Activated naive CD4-positive, alpha-beta T cell (primary cell): ENCODE measurements at places on chromosomes 7 and 10.

DNA sequence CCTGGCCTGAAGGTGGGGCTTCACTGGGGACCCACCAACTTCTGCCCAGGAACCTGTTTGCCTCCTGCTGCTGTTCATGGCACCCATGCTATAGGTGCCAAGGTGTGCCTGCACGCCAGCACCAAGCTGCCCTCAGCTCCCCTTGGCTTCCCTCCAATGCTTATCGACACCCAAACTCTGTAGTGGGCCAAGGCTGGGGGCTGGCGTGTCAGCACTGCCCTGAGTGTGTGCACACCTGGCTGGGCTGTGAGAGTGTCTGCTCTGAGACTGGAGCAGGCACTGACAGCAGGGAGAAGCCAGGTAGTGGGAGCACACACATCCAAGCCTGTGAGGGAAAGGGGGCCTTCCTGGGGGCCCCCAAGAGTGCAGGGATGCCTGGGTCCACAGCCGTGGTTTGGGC, 43.1 kb upstream of the TUBB8 start:
- DNase-seq: no peak

DNA sequence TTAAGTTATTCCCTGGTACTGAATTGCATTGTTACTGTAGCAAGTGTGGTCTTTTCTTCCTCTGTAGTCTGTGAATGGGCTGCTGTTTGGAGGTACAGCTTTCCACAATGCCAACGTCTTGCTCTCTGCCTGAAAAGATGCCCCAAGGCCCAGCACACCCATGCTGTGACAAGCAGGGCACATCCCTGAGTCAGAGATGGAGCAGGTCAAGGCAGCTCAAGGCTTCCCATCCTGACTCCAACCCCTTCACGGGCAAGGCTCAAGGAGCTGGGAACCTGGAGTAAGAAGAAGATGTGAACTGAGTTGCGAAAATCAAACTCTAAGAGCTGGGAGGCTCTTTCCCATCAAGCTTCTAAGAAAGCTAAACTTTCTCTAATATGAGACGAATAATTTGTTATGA, 27.2 kb downstream of the SVIL start:
- DNase-seq: no peak

DNA sequence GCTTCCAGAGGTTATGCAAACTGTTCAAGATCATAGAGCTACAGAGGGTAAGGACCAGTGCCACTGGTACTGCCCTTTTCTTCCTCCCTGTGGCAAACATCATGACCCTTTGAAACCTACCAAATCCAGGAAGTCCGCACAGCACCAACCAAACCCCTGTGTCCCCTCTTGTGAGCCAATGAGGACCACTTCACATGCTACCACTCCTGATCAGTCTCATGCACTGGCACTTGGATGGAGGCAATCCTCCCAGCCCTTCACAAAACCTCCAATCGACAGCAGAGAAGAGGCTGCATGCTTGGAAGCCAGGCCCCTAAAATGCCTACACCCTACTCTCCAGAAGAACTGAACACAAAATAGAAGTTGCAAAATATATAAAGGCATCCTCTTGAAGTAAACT, 248.0 kb downstream of the TNS3 start:
- no peak for DNase-seq

GRCh38 chr10:23337616-23338015, 7.0 kb downstream of the C10orf67 start:
- no peak for DNase-seq
